ENCODE measurements at places on chromosomes 6 and 20. TPM values are rescaled to one million over a fixed set of nuclear protein-coding genes. Genes with fewer than 3 reads are reported as not detected.

- no peak for DNase-seq
These were observed 48.9 kb downstream of the DCBLD1 start for GRCh38 chr6:117531346-117531745.

Gene SLCO4A1
- 56.9 TPM for total RNA-seq

DNA sequence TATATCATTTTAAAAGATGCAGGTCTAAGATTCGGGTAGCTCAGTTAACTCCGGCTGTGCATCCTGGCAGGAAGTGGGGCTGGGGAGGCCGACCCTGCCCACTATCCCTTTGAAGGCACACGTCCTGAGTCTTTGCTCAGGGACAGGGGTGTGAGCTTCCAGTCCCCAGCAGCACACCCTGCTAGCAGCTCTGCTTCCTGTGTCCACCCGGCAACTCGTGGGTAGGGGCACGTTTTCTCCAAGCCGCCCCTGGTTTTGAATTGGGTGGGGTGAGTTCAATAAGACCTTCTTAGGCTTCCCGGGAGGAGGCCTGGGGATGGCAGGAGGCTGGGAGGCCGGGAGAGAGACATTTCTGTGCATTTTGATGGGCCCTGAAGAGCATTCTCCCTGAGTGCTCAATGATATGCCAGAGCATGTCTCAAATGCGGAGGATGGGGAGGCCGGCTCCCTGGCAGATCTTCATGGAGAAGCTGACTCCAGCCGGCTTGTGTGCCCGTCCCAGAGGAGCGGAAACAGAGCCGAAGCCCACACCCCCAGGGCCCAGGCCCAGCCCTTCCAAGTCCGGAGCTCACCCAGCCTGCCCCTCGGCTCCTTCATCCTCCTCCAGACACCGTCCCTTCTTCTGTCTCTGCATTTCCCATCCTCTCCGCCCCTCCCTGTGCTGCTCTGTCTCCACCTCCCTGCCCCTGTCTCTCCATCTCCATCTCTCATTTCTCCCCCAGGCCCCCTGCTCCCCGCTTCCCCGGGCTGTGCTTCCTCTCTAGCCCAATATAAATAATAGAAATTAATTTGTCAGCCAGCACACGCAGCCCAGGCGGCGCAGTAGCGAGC lies 36.3 kb upstream of the ZFAND3 start:
- peak; percentile 24 for DNase-seq

DNA sequence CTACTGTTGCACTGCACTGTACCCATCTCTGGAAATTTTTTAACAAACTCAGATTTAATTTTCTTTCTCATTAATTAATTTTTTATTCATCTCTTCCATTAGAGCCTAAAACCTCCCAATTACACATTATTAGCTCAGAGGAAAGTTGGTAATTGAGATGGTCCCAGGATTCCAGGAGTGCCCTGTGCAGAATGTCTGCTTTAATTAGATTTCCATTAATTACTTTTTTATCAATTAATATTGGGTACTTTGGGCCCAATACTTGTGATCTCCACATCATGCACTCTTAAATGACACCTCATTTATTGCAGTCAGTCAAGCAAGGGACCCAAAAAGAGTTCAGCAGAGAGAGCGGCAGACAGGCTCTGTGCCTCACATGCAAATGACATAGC lies 232.0 kb downstream of the PTPRT start:
- DNase-seq = no peak

GRCh38 chr6:37622646-37623071 lies 75.0 kb downstream of the MDGA1 start:
- no peak for DNase-seq

Measured in activated naive CD8-positive, alpha-beta T cell treated with anti-CD3 and anti-CD28 coated beads for 36 hours (primary cell).